Activated naive CD4-positive, alpha-beta T cell treated with anti-CD3 and anti-CD28 coated beads for 36 hours (primary cell): ENCODE measurements at places on chromosomes 5 and 9.

DNA sequence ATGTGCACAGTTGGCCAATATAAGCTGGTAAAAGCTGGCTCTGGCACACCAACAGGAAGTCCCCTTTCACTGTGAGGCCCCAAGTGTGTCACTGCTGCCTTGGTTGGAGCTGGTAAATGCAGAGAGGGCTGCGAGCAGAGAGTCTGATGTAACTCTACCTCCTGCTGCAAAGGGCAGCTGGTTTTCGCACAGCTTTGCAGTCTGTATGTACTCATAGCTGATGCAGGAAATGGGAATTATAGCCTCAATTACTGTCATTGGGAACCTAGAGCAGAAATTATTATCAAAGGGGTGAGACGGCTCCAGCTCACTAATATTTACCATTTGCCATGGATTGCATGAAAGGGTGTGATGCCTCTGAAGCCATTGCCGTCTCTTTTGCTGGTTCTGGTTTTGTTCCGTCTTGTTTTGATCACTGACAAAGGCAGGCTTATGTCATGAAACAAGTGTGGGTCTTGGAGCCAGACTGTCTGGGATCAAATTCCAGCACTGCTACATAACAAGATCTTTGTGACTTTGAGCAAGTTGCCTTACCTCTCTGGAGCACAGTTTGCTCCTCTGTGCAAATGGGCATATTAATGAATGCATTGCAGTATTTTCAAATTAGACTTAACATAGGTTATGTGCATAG, 124.3 kb upstream of the SLC25A48 start:
- no peaks in the 10 kb centered on the region for H3K36me3 ChIP-seq
- H3K4me1 ChIP-seq: no peaks in the 10 kb centered on the region
- no peak overlapping the region for H3K4me3 ChIP-seq

DNA sequence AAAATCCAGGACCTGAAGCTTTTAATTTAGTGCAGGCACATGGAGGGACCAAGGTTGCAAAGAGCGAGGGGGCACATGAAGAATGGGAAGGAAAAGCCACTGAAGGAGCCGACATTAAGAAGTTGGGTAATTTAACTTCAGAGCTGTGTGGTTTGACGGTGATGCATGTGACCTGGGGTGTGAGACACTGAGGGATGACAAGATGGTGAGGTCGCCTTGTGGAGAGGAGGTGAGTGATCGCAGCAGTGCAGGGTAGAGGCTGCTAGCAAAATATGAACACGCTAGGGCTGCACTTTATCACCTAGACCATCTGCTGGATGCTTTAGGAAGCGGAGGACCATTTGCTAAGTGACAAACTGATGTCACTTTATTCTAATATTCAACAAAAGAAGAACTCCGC, 339.0 kb upstream of the KIF2A start:
- no peak overlapping the region for H3K27ac ChIP-seq
- H3K27me3 ChIP-seq: no peaks in the 10 kb centered on the region
- H3K4me3 ChIP-seq: no peak overlapping the region
- DNase-seq: no peak
- H3K36me3 ChIP-seq: no peaks in the 10 kb centered on the region
- H3K4me1 ChIP-seq: no peaks in the 10 kb centered on the region

- no peak overlapping the region for H3K4me3 ChIP-seq
- H3K27ac ChIP-seq: no peak overlapping the region
- no peak for DNase-seq
- no peaks in the 10 kb centered on the region for H3K4me1 ChIP-seq
- H3K36me3 ChIP-seq: no peaks in the 10 kb centered on the region
- H3K27me3 ChIP-seq: no peaks in the 10 kb centered on the region
Measured at GRCh38 chr9:106277966-106278365, 583.6 kb downstream of the TMEM38B start.

DNA sequence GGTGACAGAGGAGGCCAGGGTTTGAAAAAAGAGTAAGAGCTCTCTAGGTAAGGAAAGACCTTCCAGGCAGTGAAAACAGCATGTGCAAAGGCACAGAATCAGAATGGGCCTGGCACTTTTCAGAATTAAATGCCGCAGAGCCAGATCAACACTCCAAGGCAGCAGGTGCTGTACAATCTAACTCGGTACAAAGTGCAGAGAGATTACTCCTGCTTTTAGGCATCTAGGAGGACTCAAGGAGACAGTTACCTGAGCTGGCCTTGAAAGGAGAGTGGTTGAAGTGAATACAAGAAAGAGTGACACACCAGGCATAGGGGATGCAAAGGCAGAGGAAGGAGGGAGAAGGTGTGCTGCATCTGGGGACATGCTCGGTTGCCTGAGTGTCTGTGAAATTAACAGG, 21.5 kb downstream of the HRH2 start:
- no peaks in the 10 kb centered on the region for H3K27me3 ChIP-seq
- DNase-seq: no peak
- peaks cover 5% of the 10 kb centered on the region for H3K36me3 ChIP-seq

- H3K27ac ChIP-seq: no peak overlapping the region
- no peaks in the 10 kb centered on the region for H3K4me1 ChIP-seq
- H3K27me3 ChIP-seq: no peaks in the 10 kb centered on the region
- H3K4me3 ChIP-seq: no peak overlapping the region
- no peaks in the 10 kb centered on the region for H3K36me3 ChIP-seq
- DNase-seq: no peak
Measured at GRCh38 chr9:127664678-127665507, 41.9 kb upstream of the CFAP157 start.

DNA sequence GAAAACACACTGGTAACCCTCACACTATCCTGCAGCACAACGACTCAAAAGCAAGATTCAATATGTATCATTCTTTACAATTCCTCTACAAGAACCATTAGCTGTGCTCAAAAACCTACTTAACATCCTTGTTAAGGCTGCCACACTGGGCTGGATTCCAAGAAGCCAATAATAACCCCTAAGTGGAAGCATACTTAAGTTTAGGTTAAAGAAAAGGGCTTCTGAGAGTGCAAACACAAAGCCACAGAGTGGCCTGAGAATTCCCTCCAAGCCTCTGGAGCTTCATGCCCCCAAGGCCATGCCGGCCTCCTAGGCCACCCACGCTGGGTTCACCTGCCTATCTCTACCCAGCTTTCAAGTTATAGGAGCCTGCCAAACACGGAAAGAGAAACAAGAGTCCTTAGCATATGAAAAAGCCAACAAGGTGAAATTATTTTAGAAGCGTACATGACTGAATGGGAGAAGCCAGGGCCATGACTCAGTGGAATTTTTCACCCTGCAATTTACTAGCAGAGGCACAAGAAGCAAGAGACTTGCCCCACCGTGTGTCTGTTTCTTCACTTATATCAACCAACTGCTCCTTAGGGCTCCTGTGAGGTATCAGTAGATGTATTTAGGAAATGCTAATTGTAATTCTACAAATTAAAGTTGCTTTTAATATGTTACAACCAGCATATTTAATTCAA, 293.0 kb downstream of the SPOCK1 start:
- no peaks in the 10 kb centered on the region for H3K4me1 ChIP-seq
- peaks cover 4% of the 10 kb centered on the region for H3K27me3 ChIP-seq
- H3K27ac ChIP-seq: no peak overlapping the region
- no peak overlapping the region for H3K4me3 ChIP-seq
- no peak for DNase-seq

DNA sequence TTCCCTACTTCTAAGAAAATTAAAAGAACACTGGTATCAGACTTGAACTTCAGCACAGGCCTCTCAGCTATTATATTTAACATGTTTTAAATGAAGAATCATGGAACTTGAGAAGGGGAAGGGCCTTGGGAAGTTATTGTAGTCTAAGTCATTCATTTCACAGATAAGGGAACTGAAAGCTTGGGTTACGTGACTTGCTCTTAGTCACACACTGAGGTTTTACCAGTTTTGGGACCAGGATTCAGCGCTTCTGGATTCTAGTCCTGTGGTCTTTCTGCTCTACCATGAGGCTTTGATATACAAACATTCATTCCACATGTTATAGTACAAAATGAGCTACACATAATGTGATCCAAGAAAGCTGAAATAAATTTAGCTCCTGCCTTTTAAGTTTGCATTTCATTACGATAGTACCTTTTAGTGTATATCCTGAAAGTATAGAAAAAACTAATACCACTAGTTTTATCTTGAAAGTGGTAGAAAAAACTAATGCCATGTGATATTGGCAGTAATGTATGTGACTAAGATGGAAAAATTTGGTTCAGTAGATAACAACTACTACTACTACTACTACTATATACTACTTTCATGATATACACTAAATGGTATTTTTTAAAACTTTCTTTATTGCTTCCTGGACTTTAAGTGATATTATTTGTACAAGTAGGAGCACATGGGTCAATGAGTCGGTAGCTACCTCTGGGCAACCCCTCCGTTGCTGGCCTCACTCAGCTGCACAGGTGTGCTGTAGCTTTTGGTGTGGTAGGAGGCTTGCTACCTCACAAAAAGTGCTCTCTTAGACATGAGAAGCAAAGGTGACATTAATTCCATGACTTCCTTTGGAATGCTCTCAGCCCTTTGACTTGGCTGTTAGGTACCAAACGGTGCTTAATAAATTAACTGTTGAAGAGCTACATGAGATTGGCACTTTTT, 40.7 kb downstream of the F2RL2 start:
- DNase-seq: peak; percentile 65
- H3K27me3 ChIP-seq: no peaks in the 10 kb centered on the region
- H3K36me3 ChIP-seq: peaks cover 3% of the 10 kb centered on the region
- H3K27ac ChIP-seq: peak overlapping the region; percentile 36
- H3K4me1 ChIP-seq: peaks cover 27% of the 10 kb centered on the region
- no peak overlapping the region for H3K4me3 ChIP-seq

GRCh38 chr5:139369181-139369580, 13.9 kb downstream of the SLC23A1 start:
- H3K4me3 ChIP-seq: no peak overlapping the region
- no peaks in the 10 kb centered on the region for H3K27me3 ChIP-seq
- H3K27ac ChIP-seq: no peak overlapping the region

DNA sequence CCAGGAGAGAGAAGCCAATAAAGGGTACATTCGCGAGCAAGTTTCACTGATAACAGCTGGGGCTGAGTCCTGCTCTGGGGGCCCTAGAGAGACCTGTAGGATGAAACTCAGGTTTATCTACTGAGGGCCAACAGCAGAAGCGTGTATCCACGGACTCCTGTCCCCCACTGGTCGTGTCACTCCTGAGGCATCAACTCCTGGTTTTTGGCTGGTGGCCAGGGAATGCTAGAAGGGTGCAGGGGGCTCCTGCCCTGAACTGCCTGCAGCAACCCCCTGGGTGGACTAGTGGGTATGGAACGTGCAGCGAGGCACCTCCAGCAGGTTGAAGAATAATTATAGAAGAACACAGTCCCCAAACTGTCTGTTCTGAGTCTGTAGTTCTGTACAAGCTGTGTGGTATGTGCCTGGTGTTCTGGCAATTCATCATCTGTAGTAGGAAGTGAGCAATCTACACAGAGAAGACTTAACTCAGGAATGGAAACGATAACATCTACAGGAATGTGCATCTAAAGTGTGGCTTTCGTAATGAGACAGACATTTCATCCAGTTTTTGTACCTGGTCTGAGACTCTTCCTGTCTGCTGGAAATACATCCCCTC, 64.5 kb upstream of the GNA14 start:
- no peak for DNase-seq
- H3K4me3 ChIP-seq: no peak overlapping the region
- H3K27me3 ChIP-seq: peaks cover 2% of the 10 kb centered on the region
- H3K27ac ChIP-seq: no peak overlapping the region
- H3K36me3 ChIP-seq: peaks cover 1% of the 10 kb centered on the region

DNA sequence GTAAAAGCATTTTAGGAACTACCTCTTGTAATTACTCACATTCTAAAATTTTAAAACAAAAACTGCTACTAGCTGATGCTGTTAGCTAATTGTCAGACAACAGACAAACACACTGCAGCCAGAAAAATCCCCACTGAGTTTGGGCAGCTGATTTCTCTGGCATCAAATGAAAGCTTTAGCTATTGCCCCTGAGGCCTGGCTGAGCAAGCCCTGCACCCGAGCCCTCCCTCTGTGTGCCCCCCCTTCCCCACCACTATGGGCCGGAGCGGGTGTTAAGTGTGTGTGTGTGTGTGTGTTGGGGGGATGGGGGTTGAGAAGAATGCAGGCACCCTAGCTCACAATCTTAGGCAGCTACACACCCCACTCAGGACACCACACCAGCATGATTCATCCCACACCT, 2.4 kb downstream of the NEUROG1 start:
- peaks cover 12% of the 10 kb centered on the region for H3K4me1 ChIP-seq
- H3K27ac ChIP-seq: no peak overlapping the region
- H3K27me3 ChIP-seq: peaks cover 61% of the 10 kb centered on the region
- no peak overlapping the region for H3K4me3 ChIP-seq

- no peak overlapping the region for H3K27ac ChIP-seq
- no peak overlapping the region for H3K4me3 ChIP-seq
Measured at GRCh38 chr5:36369219-36369690, 67.6 kb upstream of the RANBP3L start.

DNA sequence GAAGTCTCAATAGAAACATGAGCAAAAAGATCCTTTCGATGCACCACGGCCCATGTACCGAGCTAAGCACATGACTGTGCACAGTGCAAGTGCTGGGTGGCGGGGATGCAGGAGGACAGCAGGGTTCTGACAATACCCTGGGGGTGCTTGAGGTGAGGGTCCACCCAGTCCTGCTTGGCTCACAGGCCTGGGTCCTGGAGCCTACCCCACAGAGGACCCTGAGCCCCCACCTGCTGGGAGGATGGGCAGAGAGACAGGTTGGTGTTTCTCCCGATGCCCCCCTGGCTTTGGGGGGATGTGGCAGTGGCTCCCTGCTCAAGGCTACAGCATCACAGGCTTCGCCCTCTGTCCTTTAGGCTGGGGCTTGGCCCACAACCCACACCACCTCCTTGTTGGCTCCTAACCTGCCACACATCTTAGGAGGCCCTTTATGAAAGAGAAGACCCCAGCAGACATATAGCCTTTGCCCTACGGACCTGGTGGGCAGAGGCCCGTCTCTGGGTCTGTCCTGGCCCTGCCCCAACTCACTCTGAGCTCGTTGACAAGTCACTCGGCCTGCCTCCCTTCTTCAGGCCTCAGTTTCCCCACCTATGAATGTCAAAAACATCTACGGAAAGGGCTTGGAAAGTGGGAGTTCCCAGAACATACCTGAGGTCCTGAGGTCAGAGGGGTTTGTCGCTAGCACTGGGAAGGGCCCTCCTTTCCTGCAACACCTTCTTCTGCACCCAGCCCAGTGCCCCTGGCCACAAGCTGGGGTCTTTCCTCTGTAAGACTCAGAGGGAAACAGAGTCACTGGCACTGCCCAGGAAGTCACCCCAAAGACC, 50.3 kb downstream of the BARX1 start:
- H3K27me3 ChIP-seq: no peaks in the 10 kb centered on the region
- peaks cover 5% of the 10 kb centered on the region for H3K4me1 ChIP-seq
- no peak overlapping the region for H3K4me3 ChIP-seq
- H3K27ac ChIP-seq: no peak overlapping the region
